ENCODE measurements at places on chromosomes 4 and X.

DNA sequence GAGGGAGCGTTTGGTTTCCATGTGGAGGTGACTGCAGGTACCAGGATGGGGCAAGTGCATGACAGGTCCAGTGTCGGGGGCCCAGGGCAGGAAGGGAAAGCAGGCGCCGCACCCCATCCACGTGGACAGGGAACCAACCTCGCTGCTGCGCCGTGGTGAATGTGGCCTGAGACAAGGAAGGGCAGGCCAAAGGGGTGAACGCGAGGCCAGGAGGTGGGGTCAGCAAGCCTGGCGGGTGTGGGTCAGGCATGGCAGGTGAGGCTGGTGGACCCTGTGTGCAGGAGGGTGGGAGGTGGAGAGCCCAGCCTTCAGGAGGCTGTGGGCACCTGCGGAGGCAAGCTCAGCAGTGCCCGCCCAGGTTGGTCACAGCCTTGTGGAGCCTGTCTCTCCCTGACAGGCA is 14.7 kb downstream of the SH3BP2 start:
- no peak for DNase-seq

- DNase-seq = no peak
These were observed 62.5 kb downstream of the STX18 start for GRCh38 chr4:4479366-4479765.

DNA sequence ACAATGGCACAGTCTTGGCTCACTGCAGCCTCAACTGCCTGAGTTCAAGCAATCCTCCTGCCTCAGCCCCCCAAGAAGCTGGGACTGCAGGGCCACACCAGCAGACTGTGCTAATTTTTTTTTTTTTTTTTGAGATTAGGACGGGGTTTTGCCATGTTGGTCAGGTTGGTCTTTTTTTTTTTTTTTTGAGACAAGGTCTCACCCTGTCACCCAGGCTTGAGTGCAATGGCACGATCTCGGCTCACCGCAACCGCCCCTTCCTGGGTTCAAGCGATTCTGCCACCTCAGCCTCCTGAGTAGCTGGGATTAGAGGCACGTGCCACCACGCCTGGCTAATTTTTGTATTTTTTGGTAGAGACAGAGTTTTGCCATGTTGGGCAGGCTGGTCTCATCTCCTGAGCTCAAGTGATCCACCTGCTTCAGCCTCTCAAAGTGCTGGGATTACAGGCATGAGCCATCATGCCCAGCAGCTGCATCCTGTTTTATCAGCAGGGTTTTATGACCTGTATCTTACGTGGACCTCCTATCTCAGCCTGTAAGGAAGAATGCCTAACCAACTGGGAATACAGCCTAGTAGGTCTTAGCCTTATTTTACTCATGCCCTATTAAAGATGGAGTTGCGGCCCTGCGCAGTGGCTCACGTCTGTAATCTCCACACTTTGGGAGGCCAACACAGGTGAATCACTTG is 13.2 kb upstream of the MRPL1 start:
- DNase-seq = no peak

DNA sequence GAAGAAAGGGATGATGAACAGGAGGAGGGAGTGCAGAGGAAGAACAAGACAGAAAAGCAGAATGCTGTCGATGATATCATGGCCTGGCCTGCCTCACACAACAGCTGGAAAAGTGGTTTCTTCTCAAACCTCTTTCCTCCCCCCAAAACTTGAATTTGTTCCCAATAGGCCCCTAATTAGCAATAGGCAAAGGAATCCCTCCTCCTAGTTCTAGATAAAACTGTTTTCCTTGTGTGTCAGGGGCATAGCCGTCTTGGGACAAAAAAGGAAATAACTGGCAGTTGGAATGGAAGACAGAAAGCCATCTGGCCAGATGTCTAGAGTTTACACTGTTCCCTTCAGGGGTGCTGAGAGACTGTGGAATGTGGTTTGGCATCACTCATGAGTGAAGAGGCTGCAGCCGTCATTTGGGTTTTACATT is 177.8 kb upstream of the C1QTNF7 start:
- DNase-seq = no peak

GRCh38 chr4:3797831-3798790 is 31.9 kb downstream of the ADRA2C start:
- no peak for DNase-seq

GRCh38 chrX:40127052-40127451 is 29.3 kb upstream of the BCOR start:
- DNase-seq = no peak

- DNase-seq = no peak
These were observed 131.5 kb upstream of the VEGFC start for GRCh38 chr4:176924238-176924637.

GRCh38 chr4:26174027-26174426 is 146.8 kb upstream of the RBPJ start:
- DNase-seq = no peak

- no peak for DNase-seq
These were observed 114.2 kb downstream of the COMMD8 start for GRCh38 chr4:47349326-47349725.

GRCh38 chrX:20352504-20352903 is 85.8 kb upstream of the RPS6KA3 start:
- no peak for DNase-seq

- DNase-seq = no peak
These were observed 522.7 kb upstream of the HTR2C start for GRCh38 chrX:114061226-114061625.

DNA sequence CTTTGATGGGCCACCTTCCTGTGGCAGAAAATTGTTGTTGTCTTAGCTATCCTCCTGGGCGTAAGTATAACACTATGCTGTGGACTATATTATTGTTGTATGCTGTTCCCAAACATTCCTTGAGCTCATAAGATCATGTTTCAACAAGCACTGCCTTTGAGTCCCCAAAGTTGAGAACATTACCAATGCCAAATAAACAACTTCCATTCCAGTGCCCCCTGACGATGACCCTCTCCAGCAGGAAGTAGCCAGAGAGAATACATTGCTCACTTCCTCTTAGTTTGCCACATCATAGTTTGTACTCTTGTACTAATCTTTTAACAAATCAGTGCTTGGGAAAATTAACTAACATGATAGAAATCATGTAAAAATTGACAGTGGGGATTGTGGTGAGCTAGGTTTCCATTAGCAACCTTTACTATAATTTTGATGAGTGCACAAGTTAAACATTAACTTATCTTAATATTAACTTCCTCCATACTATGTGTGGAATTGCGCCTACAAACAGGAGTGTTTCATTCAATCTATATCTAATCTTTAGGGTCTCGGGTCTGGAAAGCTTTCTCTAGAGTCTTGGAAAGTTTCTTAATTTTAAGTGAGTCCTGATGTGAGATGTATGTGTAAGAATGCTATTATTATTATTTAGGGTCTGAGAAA is 20.3 kb upstream of the DHX15 start:
- DNase-seq = no peak
